Left ventricle myocardium inferior (tissue), 1 donor: ENCODE measurements at places on chromosomes 16 and 17.

DNA sequence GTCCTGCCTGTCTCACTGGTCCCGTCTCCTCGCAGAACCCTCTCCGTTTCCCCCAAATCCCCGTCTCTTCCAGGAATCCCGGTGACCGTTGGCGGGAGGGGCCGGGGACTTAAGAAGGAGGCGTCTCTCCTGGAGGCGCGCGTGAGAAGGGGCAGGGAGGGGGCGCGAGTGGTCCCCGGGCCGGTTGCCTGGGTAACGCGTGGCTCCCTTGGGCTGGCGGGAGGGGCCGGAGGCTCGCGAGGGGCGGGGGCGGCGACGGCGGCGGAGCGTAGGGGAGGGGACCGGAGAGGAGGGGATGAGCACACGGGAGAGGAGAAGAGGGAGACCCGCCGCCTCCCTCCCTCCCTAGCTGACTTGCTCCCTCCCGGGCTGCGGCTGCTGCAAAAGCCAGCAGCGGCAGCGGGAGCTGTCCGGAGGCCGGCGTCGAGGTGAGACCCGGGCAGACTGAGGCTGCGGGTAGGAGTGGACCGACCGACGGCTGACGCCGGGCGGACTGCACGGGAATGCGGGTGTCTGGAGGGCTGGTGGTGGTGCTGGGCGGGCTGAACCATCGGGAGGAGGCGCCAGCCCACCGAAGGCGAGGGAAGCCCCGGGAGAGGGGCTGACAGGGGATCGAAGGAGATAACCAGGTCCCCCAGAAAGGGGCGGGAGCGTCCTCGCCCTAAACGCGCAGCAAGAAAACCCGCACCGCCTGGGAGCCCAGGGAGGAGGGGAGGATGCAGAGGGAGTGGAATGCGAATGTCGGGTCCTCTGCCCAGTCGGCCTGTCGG, at the start of gene PRRT2:
PRRT2 (plus strand) TSS at position 298 of the 770 bp plus-strand sequence. CDS start 862 bp downstream, outside the sequence.
- DNase-seq: peak; percentile 72

DNA sequence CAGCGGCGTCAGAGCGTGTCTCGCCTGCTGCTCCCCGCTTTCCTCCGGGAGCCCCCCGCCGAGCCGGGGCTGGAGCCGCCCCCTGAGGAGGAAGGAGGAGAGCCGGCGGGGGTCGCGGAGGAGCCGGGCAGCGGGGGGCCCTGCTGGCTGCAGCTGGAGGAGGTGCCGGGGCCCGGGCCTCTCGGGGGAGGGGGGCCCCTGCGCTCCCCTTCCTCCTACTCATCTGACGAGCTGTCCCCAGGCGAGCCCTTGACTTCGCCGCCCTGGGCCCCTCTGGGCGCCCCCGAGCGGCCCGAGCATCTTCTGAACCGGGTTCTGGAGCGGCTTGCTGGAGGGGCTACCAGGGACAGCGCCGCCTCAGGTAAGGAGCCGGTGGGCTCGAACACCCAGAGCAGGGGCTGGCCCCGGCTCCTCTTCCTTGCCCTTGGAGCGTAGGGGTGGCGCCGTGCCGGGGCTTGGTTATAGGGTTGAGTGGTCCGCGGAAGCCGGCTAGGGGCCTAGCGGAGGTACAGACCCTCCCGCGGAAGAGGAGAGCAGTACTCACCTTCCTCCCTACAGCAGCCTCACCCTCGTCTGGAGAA, 841 bp downstream of the RAPGEFL1 start:
- no peak for DNase-seq

DNA sequence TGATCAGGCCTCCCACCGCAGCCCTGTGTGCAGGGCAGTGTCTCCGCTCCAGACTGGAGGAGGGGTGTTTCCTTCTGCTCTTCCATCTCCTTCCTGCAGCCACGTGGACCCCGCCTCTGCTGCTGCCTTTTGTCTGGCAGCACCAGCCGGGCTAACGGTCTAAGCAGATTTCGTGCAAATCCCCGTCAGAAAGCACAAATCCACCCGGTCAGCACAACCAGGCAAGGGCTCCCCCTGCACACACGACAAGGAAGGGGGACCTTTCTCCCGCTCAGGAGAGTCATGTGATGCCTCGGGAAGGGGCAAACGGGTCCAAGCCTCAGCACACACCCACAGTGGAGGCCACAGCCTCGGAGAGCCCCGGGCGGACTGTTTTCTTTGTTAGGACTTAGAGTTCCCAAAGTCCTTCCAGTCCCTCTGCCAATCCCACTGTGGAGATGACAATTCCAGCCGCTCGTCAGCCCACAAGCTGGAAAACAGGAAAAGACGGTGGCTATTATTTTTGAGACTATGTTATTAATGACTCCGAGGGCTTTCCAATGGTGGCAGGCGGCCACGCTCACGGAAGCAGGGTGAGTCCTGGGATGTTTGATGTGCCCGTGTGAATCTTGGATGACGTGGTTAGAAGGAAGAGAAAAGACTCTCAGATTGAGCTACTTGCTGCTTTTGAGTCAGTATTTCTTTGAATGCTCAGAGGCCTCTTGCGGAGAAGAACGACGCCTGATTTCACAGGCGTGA, 22.5 kb upstream of the MEAK7 start:
- peak; percentile 30 for DNase-seq

DNA sequence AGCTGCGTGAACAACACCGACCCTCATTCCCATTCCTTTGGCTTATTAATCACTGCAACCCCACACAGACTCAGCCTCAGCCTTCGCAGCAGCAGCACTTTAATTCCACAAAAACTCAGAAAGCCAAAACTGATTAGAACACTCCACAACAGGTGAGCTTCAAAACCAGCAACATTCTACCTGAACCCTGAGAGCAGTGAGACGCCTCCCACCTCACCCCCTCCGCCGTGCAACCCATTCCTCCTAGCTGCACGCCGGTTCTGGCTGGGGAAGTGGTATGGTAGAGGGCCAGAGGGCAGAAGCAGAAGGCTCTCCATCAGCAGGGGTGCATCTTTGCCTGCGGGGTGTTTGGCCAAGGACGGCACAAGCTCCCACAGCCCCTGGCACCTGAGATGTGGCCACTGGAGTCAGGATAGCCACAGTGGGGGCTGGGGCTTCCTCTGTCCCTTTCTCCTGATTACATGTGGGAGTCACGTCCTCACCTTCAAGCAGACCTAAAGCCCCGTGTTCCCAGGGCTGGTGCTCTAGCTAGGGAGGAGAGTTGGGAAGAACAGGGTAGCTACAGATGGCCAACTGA, 1.6 kb downstream of the BORCS6 start:
- DNase-seq: no peak
